ENCODE measurements at places on chromosomes 3 and 15.

DNA sequence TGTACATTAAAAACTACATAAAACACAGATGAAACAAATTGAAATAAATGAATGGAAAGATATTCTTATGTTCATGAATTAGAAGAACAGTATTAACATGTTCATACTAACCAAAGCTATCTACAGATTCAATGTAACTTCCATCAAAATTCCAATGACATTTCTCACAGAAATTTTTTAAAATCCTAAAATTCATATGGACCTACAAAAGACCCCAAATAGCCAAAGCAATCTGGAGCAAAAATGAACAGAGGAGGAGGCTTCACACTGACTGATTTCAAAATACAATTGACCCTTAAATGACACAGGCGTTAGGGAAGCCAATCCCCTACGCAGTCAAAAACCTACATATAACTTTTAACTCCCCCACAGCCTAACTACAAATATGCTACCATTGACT lies 39.4 kb downstream of the KPNA1 start:
- no peak for DNase-seq

GRCh38 chr3:176581589-176581988 lies 615.7 kb downstream of the TBL1XR1 start:
- no peak for DNase-seq

- DNase-seq: no peak
These were observed 16.3 kb downstream of the FAN1 start for GRCh38 chr15:30919877-30920550.

- no peak for DNase-seq
These were observed 16.8 kb downstream of the HACD2 start for GRCh38 chr3:123568034-123568433.

GRCh38 chr3:42473083-42473932 lies 29.1 kb upstream of the VIPR1 start:
- DNase-seq: no peak

GRCh38 chr3:23117856-23118255 lies 85.3 kb upstream of the UBE2E2 start:
- no peak for DNase-seq

DNA sequence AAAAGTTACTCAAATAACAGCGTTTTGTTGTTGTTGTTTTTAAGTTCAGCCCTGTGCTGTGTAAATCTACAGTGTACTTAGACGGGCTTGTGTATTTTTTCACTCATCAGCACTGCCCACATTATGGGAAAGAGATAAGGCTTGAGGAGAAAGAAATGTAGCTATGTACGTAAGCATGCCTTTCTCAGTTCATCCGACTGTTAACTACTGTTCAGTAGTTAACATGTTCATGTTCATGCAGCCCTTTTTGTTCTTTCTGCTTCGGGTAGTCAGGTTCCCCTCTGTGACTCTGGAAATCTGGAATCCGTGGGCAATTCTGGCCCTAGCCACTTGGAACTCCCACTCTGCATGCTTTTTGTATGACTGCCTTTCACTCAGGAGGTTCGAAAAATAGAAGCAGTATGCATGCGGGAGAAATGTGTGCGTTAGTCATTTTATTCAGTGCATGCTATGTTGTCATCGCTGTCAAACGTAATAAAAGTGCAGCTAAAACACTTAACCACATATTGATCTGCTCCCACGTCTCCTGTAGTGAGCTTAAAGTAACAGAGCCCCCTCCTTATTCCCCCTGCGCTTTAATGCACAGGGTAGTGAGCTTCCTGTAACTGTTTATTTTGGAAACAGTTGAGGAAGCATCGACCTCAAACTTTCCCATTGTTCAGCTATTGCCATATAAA lies 283.1 kb upstream of the NR2F2 start:
- DNase-seq: no peak

GRCh38 chr3:177730814-177731213 lies 533.5 kb upstream of the TBL1XR1 start:
- DNase-seq: no peak

GRCh38 chr3:47347217-47347801 lies 33.5 kb upstream of the PTPN23 start:
- no peak for DNase-seq

DNA sequence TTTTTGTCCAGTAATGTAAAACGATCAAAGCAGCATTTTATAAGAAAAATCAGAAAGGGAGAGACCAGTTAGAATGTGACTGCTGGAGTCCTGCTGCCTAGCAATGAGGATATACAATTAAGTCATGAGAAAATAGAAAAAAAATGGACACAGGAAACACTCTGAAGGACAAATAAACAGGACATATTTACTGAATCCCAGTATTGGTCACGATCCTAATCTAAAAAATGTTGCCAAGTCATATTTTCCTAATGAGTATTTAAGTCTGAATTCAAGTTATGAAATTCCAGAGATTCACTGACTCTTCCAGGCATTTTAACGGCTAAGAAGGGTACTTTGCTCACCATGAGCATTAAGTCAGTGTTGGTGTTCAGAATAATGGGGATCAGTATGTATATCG lies 154.3 kb upstream of the CCDC54 start:
- no peak for DNase-seq

- DNase-seq: no peak
These were observed 128.5 kb downstream of the C3orf70 start for GRCh38 chr3:185024406-185024805.

- DNase-seq: no peak
These were observed 30.2 kb downstream of the TTBK2 start for GRCh38 chr15:42890161-42890913.

- DNase-seq: peak; percentile 40
These were observed 2.4 kb downstream of the TSC22D2 start for GRCh38 chr3:150410311-150411105.

- no peak for DNase-seq
These were observed 168.2 kb upstream of the KCNMB2 start for GRCh38 chr3:178367817-178368617.

- DNase-seq: no peak
These were observed 293.0 kb downstream of the UBE2E2 start for GRCh38 chr3:23496165-23496564.

- DNase-seq: no peak
These were observed 19.8 kb downstream of the PRR23E start for GRCh38 chr3:127212711-127213110.

DNA sequence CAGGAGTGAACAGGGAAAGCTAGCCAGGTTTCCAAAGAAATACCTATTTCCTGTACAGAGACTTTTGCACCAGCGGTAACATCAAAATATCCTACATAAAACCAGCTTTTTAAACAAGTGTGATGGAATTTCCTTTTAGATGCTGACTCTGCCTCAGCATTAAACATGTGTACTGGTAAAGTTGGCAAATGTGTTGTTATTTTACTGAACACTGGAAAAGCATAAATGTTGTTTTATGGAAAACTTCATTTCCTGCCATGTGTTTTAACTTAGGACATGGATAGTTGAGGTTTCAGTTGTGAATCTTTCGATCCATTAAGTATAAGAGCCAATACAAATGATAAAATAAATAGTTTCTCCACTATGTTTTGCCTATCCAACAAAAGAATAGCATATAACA lies 15.7 kb downstream of the OXNAD1 start:
- no peak for DNase-seq

All from activated T-cell treated with anti-CD3 and anti-CD28 coated beads, Interleukin-2, amount 50 U/mL, for 72 hours (primary cell).